NCI-H2029 treated with DMSO at 0.1 percent for 48 hours (cell line): ENCODE measurements at places on chromosomes 7 and 10.
A peak's percentile ranks its signal among the peaks of the same experiment; 100 is the strongest.

DNA sequence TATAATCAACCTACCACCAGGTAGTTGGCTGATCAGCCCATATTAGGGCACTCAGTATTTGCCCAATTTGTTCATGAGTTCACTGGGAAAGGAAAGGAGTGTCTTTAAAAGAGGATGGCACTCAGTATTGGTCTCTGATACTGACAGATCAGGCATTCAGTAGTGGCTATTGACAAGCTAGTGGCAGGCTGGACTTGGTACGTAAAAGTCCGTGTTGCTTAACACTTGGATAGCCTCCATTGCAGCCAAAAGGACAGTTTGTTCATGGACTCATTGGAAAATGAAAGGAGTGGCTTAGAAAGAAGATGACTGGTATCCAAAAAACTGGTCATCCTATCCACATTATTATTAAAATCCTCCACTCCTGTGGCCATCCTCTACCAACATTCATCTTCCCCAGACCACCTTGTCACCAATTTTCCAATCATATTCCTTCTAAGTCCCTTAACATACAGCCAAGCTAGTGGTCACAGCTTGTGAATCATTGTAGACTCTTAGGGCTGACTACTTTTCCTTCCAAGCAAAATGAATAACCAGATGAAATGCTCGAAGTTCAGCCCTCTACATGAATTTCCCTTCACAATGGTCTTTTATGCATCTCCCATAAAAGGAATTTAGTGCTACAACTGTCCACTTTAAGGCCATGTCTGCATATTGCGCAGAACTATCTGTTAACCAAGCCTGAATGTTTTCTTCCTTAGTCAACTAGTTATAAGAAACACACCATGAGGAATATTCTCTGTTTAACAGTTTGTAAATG is 78.6 kb upstream of the MAGI2 start:
- no peak for DNase-seq

- DNase-seq: no peak
Observed at GRCh38 chr7:73496626-73497025, 25.5 kb downstream of the BAZ1B start.

DNA sequence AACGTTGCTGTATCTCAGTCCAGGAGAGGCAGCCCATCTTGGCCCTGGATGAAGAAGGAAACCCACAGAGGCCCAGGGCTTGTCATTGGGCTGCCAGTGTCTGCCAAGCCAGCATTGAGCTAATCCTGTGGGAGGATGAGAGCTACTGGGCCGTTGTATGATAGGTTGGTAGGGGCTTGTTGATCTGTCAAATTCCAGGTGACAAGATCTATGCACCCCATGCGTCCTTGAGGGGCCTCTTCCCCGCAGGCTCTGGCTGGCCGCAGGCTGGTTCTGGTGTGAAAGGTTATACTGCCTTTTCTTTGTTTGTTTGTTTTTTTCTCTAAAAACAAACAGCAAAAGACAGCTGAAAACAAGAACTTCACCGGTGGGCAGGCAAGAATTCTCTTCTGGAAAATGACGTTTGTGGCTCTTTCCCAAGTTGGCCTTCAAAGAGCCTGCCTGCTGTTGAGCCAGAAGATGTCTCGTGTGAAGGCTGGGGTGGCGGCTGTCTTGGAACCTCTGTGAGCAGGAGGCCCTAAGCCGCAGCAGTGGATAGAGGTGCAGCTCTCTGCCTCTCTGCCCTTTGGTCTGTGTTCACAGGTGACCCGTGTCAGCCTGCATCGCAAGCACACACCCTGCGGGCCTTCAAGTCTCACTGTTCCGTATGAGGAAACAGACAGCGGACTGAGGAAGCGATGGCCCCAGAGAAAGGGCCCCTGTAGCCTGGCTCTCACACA is 23.3 kb downstream of the CYP17A1 start:
- DNase-seq: no peak

DNA sequence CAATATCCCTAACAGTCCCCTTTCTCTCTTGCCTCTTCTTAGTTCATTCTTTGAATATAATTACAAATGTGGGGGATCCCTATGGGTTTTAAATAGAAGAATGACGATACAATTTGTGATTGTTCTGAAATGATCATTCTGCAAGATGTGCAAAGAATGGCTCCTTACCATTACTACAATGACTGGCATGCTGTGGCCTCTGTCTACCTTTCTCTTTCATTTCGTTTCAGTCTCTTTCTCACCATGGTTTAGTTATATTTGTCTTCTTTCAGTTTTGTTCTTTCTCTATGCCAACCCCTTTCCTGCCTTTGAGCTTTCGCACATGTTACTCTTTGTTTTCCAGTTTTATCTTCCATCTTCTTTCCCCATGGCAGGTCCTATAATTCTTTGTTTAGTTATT is 176.5 kb downstream of the SUGCT start:
- no peak for DNase-seq

DNA sequence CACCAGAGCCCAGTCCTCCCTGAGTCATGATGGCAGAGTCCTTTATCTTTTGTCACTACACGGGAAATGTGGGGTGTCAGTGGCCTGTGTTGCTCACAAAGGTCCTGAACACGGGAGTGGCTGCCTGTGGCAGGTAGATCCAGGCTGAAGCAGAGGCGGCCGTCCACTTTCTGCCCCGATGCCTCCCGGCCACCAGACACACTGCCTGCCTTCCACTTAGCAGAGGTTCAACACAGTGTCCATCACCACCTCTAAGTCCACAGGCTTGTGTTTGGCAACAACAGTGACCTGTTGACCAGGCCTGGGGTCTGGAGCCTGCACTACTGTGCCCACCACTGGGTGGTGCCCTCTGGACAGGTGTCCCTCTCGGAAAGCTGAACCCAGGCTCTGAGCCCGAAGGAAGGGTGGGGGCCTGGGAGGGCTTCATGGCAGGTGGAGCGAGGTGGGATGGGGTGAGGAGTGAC is 49.9 kb upstream of the CAMK2B start:
- no peak for DNase-seq

DNA sequence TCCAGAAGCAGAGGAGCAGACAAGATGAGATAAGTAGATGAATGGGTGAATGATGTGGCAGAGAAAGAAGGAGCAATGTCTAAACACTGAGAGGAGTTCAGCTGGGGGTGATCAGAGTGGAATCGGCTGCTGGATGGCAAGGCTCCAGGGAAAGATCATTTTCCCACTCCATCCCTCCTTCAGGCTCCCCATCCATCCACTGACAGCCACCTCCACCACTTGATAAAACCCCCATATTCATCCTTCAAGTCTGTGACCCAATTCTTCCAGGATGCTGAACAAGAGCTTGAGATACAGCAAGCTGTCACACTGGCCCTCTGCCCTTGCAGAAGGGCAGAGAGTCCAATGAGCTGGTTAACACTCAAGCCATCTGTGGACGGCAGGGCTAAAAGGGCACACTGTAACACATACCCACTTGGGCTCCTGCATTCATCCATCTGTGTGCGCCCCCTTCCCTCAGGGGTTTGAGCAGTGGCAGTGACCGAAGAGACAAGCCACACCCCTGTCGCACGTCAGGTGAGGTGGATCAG is 30.8 kb upstream of the CACNB2 start:
- no peak for DNase-seq

DNA sequence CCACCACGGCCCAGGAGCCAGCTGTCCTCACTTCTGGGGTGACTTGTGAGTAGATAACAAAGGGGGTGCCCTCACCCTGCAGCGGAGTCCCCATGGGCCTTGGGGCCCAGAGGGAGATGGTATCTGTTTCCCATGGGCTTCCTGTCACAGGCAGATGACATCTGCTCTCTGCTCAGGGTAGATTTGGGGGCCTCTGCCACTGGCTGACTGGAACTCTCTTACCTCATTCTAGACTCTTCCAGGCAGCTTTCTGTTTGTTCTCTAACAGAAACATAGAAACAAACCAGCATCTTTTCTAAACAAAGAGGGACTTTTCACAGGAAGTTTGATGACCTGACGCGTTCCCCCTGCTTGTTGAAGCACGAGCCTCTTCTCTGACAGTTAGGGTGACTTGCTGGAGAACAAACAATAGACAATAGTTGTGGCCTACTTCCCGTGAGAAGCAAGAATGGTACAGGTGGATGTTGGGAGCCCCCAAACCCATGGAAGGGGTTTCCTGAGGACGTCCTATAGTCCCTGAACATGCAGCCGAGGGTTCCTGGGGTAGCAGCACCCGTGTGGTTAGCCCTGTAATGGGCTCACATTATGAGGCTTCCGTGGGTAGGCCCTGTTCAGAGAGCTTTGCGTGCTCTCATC is 61.6 kb downstream of the GRK5 start:
- no peak for DNase-seq

DNA sequence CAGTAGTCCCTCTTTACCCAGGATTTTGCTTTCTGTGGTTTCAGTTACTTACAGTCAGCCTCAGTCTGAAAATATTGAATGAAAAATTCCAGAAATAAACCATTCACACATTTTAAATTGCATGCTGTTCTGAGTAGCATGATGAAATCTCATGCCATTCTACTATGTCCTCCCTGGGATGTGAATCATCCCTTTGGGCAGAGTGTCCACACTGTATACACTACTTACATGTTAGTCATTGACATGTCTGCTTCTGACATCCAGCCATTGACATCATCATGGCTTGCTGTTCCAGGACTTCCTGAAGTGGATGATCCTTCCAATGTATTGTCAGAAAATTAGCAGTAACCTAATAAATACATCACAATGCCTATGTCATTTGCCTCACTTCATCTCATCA is 34.6 kb upstream of the MALRD1 start:
- no peak for DNase-seq

DNA sequence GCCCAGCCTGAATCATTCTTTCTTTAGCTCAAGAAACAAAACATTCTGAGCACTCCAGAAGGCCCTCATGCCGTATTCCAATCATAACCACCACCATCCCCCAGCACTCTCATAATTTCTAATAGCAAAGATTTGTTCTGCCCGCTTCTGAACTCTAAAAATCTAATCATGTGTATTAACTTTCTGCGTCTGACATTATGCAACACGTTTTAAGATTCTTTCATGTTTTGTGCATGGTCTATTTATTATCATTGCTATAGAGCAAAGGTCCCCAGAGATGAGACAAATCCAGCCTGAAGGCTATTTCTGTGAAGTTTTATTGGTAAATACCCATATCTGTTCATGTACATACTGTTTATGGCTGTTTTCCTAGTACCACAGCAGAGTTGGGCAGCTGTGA is 8.8 kb downstream of the GDI2 start:
- no peak for DNase-seq

GRCh38 chr10:58706836-58707235 is 194.2 kb downstream of the BICC1 start:
- DNase-seq: no peak

- DNase-seq: no peak
Observed at GRCh38 chr10:6239213-6239991, 36.7 kb downstream of the PFKFB3 start.

DNA sequence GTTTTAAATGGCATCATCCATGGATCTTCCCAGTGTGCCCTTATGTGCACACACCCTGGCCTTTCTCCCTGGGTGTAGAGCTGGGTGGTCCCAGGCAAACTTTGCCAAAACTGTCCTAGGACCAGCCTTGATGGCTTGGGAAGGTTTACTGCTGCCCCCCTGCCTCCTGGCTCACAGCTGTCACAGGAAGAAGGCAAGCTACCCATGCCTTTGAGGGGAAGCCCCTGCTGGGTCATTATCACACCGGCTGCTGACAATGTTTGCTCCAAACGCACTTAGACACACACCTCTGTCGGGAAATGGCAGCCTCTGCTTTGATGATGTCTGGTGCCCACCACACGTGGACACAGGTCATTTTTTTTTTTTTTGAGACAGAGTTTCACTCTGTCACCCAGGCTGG is 25.2 kb upstream of the FIGNL1 start:
- no peak for DNase-seq

DNA sequence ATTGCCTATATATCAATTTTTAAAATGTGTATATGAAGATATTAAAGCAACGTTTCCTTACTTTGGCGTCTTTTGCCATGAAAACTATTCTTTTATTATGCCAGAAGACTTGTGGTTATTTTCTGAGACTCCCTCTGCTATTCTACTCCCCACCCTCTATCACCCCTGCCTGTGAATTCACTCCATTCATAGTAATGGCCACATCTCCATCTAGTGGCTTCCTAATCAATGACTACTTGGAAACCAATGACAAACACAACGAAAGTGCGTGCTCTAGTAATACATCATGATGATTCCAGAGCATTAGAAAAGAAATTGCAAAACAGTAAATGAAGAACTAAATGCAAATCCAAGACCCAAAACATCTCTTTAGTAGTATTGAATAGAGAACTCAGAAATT is 186.7 kb upstream of the HGF start:
- peak; percentile 15 for DNase-seq

DNA sequence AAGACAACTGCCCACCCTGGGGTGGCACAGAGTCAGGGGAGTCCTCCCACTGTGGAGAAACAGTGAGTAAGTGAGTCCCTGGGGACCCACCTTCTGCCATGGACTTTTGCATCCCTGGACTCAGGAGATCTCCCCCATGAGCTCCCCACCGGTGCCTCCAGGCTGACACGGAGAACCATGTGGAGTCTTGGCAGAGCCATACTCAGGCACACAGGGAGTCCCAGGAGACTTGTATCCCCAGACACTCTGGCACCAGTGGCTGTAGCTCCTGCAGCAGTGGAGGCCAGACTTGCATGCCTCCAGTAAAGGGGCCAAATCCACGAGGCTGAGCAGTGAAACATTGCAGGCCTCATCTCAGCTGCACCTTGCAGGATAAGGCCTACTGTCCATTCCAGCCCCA is 791.4 kb downstream of the PCDH15 start:
- no peak for DNase-seq

DNA sequence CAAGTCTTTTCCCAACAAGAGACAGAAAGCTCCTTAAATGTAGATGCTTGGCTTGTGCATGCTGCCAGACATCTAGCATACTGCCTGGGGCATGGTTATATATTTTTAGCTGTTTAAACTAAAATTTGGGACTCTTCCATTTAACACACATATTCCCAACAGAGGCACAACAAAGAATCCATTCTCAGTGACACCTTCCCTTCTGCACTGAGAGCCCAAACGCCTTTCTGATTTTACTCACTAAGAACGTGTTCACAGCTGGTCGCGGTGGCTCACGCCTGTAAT is 49.9 kb downstream of the CPVL start:
- DNase-seq: no peak

GRCh38 chr10:92846344-92846743 is 2.0 kb upstream of the EXOC6 start:
- DNase-seq: no peak
